ENCODE measurements at places on chromosomes 1 and 21.

DNA sequence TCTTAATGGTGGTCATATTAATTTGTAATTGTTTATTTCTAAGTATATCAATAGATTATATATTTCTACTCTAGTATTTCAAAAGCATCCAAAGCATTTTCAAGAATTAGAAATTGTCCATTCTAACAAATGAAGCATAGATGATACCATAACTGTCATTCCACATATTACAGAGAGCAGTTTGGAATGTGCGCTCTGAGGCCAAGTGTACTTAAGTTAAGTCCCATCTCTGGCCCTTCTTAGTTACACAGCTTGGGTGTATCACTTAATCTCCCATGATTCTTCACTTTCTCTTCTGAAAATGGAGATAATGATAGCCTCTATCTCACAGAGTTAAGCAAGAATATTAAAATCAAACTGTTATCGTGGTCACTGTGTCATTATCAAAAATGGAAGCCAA, 281.1 kb downstream of the MRPL39 start:
- DNase-seq = no peak

GRCh38 chr1:171218661-171219060, 29.6 kb upstream of the FMO1 start:
- DNase-seq = no peak

- no peak for DNase-seq
Observed at GRCh38 chr1:60547821-60548220, 474.3 kb upstream of the C1orf87 start.

DNA sequence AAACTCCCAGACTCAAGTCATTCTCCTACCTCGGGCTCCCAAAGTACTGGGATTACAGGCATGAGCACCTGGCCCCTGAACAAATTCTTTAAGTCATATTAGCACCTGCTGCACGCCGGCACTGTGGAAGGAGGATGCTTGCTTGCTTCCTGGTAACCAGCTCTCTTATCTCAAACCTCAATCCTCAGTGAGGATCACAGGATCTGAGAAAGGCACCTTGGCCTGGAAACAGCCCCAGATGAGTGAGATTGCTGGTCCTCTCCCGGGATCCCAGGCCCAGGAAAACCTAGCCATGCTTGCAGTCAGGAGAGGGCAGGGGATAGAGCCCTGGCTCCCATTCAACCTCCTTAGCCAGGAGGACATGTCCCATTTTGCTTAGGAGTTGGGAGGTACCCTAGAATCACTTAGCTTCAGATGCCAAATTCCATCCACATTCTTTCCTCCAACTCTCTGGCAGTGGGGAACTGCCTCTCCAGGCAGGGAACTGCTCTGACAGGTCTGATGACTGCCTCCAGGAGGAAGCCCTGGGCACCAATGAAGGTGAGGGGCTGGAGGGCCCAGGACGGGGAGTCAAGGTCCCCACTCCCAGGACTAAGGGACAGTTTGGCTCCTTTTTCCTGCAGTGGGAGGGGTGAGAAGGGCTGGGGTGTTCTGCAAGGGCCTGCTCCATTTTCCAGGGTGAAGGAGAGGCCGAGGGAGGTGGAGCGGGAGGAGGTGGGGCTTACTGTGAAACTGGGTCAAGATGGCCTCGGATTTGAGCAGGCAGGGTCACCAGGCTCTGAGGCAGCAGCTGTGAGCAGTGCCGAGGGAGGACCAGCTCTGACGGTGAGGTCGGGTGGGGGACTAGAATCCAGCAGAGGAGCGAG, 9.5 kb downstream of the GPR37L1 start:
- DNase-seq = no peak

DNA sequence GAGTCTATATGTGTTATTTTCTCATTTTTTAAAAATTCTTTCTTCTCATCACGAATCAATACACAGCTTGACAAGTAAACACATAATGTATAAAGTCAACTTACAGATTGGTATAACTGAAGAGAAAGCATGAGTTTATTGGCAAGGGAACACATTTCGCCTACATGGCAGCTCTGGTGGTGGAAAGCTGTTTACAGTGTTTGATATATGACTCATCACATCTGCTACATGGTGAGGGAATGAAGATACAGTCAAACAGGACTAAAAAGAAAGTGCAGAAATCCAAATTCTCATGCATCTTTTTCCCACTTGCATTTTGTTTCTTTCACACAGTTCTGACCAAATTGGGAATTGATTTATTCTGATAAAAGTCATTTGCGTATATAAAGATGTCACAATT, 122.2 kb upstream of the ADGRL4 start:
- peak; percentile 69 for DNase-seq
